ENCODE measurements at places on chromosomes 11 and 22.

GRCh38 chr11:10941871-10942270 is 84.0 kb upstream of the ZBED5 start:
- no peak for DNase-seq

- DNase-seq = peak; percentile 70
Observed at GRCh38 chr11:114098927-114099326, 39.4 kb downstream of the ZBTB16 start.

DNA sequence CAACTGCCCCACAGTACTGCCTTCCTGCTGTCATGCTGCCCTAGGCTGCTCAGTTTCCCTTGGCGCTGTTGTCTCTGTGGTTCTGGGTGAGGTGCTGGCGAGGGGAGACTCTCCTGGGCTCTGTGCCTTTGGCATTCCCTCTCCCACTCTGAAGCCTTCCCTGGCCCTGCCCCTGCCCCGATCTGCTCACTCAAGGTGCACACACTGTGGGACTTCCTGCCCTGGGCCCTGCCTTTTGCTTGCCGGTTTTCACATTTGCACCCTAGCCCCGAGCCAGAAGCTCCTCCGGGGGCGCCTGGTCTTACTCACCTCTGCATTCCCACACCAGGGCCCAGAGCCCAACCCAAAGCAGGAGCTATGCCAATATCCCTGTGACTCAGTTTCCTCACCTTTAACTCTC is 12.0 kb downstream of the B3GAT1 start:
- DNase-seq = no peak

- DNase-seq = no peak
Observed at GRCh38 chr11:33064866-33065265, 25.5 kb downstream of the TCP11L1 start.

- DNase-seq = peak; percentile 96
Observed at GRCh38 chr11:72840780-72841179, 26.6 kb downstream of the ATG16L2 start.

DNA sequence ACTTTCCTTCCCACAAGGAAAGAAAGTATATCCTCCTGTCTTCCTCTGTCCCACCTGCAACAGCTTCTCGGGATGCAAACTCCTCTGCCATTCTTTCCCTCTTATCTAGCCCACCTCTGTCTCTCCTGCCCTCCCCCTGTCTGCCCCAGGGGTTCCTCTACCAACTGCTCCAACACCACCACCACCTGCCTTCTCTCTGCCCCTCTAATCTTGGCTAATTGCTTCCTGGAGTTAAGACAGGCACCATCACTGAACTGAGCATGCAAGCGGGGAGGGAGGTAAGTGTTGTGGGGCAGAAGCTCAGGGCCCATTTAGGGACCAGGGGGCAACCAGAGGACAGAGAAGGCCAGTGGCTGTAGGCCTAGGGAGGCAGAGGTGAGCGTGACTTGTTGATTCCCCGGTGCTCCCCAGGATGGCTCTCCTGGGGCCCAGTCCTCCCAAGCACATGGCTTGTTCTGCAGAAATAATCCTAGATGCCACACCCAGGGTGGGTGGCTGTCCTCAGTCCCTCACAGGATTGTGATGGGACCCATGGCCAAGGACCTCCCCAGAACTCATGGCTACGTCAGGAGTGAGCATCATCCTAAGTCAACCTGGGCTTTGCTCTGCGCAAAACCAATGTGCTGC is 111.1 kb downstream of the TP53I11 start:
- DNase-seq = no peak

- DNase-seq = peak; percentile 3
Observed at GRCh38 chr22:23351321-23351720, 171.0 kb downstream of the BCR start.

GRCh38 chr11:109865548-109866186 is 227.5 kb upstream of the ZC3H12C start:
- no peak for DNase-seq

- DNase-seq = no peak
Observed at GRCh38 chr22:30453731-30454510, 17.9 kb downstream of the SEC14L3 start.

- peak; percentile 50 for DNase-seq
Observed at GRCh38 chr11:123218451-123218850, 23.4 kb upstream of the CLMP start.

- peak; percentile 0 for DNase-seq
Observed at GRCh38 chr11:22163394-22163797, 29.5 kb upstream of the ANO5 start.

GRCh38 chr11:96124155-96124554 is 200.2 kb upstream of the MTMR2 start:
- DNase-seq = no peak

- DNase-seq = no peak
Observed at GRCh38 chr11:95507794-95508193, 276.8 kb upstream of the SESN3 start.

GRCh38 chr11:9315078-9315688 is 790 bp upstream of the TMEM41B start:
- DNase-seq = peak; percentile 14

All from iris pigment epithelial cell (primary cell).